ENCODE measurements at places on chromosomes 2 and 18.

DNA sequence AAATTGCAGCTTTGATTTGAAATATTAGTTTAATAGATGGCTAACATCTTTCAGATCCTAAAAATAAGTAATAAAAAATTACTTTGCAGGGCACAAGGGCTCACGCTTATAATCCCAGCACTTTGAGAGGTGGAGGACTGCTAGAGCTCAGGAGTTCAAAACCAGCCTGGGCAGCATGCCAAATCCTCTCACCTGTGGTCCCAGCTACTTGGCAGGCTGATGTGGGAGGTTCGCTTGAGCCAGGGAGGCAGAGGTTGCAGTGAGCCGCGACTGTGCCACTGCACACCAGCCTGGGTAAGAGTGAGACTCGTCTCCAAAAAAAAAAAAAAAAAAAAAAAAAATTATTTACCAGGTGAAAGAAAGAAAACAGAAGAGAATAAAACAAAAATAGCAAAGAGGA, 449.8 kb downstream of the NRXN1 start:
- no peak for DNase-seq

- DNase-seq, result no peak
These were observed 261.3 kb downstream of the SOX11 start for GRCh38 chr2:5953525-5953924.

DNA sequence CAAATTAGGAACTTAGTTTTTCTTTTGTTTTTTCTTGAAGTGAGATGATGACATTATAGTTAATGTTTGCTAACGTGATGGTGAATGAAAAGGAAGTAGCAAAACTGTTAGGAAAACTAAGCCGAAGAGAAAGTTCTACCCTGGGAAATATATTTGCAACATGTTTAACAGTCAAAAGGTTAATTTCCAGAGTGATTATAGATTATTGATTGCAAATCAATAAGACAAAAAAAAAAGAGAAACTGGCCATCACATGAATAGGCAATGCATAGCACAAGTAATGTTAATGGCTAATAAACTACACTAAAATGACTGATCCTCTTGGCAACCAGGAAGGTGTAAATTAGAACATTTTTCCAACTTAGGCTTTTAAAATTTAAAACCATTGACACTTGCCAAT, 26.0 kb upstream of the AMMECR1L start:
- no peak for DNase-seq

DNA sequence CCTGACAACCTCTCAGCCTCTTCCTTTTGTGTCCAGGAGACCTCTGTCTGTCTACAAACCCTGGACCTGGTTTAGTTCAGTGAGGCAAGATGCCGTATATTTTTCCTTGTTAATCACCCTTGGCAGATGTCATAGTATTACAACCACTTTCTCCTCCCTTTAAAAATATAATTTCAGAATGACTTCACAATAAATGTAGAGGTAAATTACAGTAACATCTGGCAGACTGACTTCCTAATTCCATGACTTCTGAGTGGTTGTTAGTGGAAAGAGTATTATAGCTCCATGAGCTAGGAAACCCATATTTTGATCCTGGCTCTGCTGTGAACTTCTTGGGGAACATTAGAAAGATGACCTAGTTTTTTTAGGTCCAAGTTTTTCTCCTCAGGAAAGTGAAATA, 39.5 kb downstream of the SPATS2L start:
- DNase-seq, result no peak
